AG10803 (cell line): ENCODE measurements at places on chromosomes 16 and 17.

DNA sequence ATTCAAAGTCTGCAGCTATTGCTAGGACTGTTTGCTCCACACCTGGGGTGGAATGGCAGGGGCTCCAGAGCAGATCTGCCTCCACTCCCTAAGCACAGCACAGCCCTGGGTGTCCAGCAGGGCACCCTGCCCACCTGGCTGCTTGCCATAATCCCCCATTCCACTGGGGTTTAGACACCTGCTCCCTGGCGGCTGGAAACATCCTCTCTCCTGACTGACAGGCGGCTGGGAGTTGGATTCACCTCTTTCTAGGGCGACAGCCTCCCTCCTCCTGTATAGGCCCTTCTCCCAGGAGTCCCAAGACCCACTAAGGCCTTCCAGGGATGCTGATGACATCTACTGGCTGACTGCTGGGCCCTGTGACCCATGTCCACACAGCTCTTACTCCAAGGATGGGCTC, 18.0 kb downstream of the HDAC5 start:
- no peak for DNase-seq

GRCh38 chr17:33803199-33803685, 451.8 kb upstream of the CCL2 start:
- DNase-seq = no peak

DNA sequence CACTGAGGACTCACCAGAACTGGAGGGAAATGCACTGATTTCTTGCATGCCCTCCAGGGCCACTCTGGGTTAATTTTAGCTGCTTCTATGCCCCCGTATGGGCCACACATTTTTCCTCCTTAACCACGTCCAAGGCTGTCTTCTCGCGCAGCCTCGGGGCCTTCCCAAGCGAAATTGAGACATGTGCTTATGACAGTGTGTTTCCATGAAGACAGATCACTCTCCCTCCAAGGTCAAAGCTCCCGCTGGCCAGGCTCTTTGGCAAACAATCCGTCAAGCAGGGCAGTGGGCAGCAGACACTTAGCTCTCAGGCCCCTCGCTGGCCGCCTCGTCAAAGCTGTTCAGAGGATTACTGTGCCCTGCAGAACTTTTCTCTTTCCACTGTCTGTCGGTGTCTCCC, 243.0 kb upstream of the N4BP1 start:
- no peak for DNase-seq

DNA sequence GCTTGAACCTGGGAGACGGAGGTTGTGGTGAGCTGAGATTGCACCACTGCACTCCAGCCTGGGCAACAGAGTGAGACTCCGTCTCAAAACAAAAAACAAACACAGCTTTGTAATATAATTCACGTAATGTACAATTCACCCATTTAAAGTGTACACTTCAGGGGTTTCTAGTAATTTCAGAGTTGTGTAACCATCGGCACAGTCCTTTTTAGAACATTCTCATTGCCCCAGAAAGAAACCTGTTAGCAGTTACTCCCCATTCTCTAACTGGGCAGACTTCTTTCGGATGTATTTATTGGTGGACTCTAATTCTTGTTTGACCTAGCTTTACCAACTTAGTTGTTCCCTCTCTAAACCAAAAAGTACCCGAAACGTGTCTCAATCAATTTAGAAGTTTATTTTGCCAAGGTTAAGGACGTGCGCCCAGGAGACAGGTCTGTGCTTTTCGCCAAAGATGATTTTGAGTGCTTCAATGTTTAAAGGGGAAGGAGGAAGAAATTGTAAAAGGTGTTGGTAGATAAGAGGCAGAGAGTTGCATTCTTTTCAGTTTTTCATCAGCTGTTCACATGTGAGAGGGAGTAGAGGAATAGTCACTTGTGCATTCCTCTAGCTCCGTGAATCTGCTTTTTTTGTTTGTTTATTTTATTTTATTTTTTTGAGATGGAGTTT, 175.3 kb downstream of the PRKCA start:
- DNase-seq = no peak

GRCh38 chr16:48704710-48705109, 94.7 kb upstream of the N4BP1 start:
- no peak for DNase-seq

DNA sequence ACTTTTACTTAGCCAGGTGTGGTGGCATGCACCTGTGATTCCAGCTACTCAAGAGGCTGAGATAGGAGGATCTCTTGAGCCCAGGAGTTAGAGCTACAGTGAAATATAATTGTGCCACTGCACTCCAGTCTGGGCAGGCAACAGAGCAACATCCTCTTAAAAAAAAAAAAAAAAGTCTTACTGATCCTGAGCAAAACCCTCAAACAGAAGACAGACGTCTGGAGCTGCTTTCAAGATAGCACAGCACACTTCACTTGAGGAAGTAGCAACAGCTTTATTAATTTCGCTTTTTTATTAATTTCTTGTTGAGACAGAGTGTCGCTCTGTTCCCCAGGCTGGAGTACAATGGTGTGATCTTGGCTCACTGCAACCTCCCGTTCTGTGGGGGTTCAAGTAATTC, 10.2 kb upstream of the GGA2 start:
- no peak for DNase-seq

- DNase-seq = no peak
Observed at GRCh38 chr17:74197801-74198200, 5.7 kb upstream of the RPL38 start.
